Eye (tissue), 1 donor: ENCODE measurements at places on chromosomes 4 and X.

- no peak for DNase-seq
Observed at GRCh38 chrX:74526764-74527163, 87.7 kb downstream of the RLIM start.

DNA sequence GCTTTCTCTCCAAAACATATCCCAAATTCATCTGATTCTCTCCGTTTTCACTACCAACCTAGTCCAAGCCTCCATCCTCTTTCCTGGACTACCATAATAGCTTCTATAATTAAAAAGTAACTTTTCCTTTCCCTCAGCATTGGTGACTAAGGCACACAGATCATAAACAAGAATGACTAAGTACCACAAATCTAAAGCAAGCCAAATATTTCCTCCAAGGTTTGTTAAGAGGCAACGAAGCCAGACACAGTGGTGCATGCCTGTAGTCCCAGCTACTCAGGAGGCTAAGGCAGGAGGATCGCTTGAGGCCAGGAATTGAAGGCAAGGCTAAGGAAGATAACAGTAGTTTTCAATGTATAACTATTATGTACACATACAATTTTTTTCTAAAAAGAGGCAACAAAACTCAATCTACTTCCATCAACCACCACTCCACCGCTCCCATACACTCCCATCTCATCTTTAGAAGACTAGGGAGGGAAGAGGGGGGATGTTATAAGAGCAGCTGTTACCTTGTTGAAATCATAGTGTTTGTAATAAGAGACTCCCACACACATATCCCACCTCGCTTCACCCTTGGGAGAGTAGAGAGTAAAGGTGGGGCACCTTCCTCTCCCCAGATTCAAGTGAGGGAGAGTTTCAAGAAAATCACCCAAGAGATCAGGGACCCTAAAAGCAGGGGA is 4.2 kb upstream of the JCHAIN start:
- no peak for DNase-seq

- no peak for DNase-seq
Observed at GRCh38 chr4:100379583-100380105, 138.2 kb downstream of the EMCN start.

- DNase-seq: no peak
Observed at GRCh38 chrX:108267557-108267956, 170.7 kb downstream of the COL4A6 start.

DNA sequence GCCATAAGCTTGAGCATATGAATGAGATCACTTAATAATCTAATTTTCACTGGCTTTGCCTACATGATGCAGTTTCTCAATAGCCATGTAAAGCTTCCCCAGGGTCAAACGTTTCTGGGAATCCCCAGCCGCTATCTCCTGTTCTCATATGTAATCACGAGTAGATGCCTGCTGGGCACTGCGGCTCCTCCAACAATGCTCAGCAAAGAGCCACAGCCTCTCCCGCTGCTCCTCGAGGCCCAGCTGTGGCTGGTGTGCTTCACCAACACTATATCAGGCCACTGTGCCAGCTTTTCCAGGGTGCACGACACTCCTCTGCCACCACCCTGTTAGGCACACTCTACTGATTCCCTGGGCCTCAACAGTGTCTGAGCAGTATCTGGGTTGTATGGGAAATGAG is 78.3 kb upstream of the RASGEF1B start:
- no peak for DNase-seq

- peak; percentile 37 for DNase-seq
Observed at GRCh38 chr4:183860731-183861130, 44.4 kb upstream of the STOX2 start.

DNA sequence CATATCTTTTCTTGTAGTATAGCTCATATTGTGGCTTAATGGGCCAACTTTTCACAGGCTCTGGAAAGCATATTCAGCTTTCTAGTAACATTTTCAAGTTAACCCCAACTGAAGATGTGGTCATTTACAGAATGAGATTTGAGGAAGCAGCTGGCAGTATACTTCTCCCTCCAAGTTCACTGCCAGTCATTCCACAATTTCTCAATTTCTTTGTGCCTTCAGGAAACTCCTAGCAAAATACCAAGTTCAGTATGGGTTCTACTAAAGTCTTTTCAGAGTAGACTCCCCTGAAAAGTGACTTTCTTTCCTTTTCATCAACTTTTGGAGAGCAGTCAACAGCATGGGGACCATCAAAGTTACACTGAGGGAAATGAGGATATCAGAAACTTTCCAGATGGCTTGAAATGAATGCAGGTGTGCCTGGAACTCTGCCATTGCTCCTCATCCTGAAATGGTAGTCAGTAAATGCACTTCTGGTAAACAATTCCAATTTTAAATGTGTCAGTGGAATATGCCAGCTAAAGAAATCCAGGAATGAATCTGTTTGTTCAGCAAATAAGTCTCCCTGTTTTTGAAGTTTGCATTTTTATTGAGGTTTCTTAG is 81.5 kb upstream of the TEX13D start:
- no peak for DNase-seq

- no peak for DNase-seq
Observed at GRCh38 chr4:8067945-8068896, 90.4 kb downstream of the ABLIM2 start.

- no peak for DNase-seq
Observed at GRCh38 chr4:152462695-152463094, 73.2 kb downstream of the FBXW7 start.

DNA sequence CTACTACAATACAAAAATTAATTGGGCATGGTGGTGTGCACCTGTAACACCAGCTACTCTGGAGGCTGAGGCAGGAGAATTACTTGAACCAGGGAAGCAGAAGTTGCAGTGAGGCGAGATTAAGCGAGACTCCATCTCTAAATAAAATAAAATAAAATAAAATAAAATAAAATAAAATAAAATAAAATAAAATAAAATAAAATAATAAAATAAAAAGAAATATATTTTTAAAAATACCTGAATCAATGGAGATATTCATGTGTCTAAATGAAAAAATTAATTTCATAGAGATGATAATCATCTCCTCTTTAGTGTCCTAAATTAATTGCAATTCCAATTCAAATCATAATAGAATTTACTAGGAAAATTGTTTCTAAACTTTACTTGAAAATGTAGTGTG is 406.1 kb upstream of the POU3F4 start:
- DNase-seq: no peak

- no peak for DNase-seq
Observed at GRCh38 chr4:54255881-54256280, 26.8 kb downstream of the PDGFRA start.

GRCh38 chr4:74656596-74656995 is 137.7 kb downstream of the BTC start:
- DNase-seq: no peak

DNA sequence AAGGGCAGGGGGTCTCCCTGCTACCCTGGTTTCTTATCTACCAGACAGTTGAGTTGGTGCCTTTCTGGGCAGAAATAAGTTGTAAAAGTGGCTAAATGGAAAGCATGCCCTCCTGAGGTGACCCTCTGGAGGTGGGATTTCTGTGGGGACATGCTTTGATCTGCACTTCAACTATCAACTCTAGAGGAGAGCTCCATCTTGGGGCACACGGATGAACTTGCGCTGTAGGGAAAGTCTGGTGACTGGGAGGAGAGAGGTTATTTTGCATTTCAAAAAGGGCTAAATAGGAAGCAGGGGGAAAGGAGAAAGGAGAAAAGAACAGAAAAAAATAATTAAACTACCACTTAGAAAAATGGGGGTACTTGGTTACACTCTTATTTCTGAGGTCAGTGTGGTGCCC is 12.7 kb upstream of the RHOXF2B start:
- no peak for DNase-seq

- DNase-seq: no peak
Observed at GRCh38 chr4:2062808-2063524, 3.8 kb downstream of the NAT8L start.

DNA sequence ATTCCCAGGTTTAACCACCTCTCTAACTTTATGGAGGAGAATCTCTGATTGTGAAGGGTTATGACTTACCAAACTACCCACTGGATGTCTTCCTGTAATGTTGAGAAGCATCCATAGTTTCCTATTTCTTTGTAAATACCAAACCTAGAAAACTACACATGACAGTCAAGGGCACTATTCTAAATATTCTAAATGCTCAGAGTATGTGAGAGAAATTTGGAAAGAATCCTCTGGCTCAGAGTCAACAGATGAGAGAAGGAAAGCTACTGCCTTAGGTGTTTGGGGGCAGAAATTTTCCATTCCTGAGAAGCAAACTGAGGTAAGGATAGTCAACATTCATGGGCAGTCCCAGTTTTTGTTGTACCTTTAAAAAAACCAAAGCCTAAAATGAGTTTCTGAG is 155.8 kb downstream of the KCNIP4 start:
- no peak for DNase-seq

- no peak for DNase-seq
Observed at GRCh38 chr4:73193155-73193554, 65.4 kb downstream of the ANKRD17 start.

- no peak for DNase-seq
Observed at GRCh38 chr4:101655005-101655404, 135.5 kb upstream of the BANK1 start.

- DNase-seq: peak; percentile 62
Observed at GRCh38 chr4:170093973-170094535, 4.3 kb upstream of the AADAT start.

- peak; percentile 62 for DNase-seq
Observed at GRCh38 chrX:38654302-38654701, 93.0 kb downstream of the TSPAN7 start.

DNA sequence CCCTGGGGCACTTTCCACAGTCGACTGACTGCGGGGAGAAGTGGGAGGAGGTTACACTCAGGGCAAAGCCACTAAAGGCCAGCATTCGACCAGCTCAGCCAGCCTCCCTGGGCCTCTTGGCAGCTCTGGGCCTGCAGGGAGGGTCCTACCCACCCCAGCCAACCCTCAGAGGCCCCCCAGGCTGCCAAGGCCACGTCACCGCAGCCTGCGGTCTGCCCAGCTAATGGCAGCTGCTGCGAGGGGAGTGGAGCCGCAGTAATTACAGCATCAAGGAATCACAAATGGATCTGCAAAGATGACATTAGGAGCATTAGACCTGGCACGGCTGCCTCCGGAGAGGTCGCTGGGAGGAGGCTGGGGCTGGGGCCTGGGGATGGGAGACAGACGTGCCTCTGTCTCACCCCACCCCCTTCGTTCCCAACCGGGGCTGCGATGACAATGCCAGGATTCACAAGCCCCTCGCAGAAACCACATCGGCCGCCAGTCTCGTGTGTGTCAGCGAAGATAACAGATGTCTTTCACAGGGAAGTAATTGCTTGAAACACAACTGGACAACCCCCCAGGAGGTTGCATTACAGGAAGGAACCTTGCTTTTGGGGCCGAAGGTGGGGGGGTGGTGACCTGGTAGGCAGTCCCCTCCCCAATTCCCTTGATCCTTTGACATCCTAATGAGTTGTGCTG is 367.6 kb downstream of the BCOR start:
- no peak for DNase-seq

DNA sequence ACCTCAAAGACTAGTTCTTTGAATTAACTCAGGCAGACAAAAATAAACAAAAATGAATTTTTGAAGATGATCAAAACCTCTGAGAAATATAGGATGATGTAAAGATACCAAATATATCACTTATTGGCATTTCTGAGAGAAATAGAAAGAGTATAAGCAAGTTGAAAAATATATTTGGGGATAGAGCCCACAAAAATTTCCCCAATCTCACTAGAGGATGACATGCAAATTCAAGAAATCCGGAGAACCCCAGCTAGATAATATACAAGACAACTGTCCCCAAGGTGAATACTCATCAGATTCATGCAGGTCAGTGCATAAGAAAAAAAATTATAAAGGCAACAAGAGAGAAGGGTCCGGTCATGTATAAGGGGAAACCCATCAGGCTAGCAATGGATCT is 129.1 kb downstream of the CXXC4 start:
- DNase-seq: no peak

GRCh38 chr4:139934708-139935195 is 219.2 kb downstream of the MAML3 start:
- peak; percentile 83 for DNase-seq

DNA sequence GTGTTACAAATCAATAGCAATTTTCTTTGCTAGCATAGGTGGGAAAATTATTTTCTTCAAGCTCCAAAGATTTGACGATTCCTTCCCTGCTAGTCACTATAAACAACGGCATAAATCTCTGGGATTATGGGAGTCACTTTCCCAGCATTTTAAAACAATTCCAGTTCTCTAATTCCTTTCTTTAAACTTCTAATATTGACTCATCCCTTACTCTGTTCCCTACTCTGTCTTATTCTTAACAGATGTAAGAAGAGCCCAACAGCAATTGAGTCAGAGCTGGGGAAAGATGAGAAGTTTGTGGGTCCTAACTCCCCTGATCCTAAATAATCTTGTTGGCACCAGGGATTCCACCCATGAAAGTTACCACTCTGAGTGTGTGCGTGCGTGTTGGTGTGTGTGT is 47.4 kb upstream of the IL21 start:
- DNase-seq: no peak

GRCh38 chr4:39170301-39170700 is 12.0 kb upstream of the WDR19 start:
- DNase-seq: no peak

DNA sequence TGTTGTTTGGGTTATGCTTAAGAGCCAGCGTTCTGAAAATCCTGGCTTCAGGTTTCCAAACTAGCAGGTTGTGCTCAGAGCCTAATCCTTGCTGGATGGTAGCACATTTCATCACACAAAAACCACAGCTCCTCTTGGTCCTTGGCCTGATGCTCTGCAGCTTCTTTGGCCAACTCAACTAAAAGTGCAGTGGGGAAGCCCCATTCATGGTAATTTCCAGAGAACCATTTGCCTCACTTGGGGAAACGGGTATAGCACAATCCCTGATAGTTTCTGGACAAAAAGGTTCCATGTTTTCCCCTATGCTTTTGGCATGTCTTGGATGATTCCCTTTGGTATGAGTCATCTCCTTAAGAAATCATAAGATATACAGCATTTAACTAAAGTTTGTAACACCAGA is 78.7 kb downstream of the SYNPO2 start:
- DNase-seq: no peak

DNA sequence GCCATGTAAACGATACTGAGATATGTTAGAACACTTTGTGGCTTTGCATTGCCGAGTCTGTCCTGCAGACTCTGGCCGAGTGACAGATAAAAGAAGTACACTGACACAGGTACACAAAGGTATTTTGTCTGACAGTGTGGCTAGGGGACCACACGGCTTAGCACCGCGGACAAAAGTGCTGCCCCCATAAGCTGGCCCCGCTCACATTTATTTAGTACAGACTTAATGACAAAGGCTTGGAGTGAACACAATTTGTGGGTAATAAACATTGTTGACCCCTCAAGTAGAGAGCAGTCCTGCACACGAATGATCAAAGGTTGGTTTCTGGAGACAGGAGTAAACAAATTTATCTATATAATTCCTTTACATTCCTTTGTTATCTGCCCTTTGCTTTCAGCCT is 976.8 kb downstream of the TRAM1L1 start:
- no peak for DNase-seq

- no peak for DNase-seq
Observed at GRCh38 chr4:55069248-55069647, 56.1 kb downstream of the KDR start.

GRCh38 chr4:168613869-168614268 is 117.0 kb downstream of the PALLD start:
- no peak for DNase-seq

DNA sequence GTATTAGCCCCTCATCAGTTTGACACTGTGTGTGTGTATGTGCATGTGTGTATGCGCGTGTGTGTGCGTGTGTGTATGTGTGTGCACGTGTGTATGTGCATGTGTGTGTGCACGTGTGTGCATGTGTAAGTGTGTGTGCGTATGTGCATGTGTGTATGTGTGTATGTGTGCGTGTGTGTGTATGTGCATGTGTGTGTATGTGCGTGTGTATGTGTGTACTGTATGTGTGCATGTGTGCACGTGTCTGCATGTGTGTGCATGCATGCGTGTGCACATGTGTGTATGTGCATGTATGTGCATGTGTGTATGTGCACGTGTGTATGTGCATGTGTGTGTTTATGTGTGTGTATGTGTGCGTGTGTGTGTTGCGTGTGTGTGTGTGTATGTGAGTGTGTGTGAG is 31.1 kb upstream of the MXRA5 start:
- DNase-seq: no peak
